NCI-H1048 (cell line): ENCODE measurements at places on chromosomes 1 and 21.

DNA sequence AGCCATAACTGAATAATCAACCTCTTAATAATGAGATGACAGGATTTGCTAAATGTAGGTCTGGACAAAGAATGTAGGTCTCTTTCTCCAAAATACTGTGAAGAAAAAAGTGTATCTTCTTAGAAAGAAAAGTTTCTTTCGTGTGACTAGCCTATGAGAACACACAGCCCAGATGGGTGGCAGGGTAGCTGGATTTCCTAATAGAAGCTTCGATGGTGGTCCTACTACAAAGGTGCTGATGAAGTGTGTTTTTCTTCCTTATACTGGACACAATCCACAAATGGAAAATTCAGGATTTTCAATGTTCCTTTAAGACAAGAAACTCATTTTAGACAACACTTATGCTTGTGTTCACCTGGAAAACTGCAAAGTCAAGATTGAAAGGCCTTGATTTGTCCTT is 90.2 kb upstream of the ZNHIT6 start:
- no peak for DNase-seq

DNA sequence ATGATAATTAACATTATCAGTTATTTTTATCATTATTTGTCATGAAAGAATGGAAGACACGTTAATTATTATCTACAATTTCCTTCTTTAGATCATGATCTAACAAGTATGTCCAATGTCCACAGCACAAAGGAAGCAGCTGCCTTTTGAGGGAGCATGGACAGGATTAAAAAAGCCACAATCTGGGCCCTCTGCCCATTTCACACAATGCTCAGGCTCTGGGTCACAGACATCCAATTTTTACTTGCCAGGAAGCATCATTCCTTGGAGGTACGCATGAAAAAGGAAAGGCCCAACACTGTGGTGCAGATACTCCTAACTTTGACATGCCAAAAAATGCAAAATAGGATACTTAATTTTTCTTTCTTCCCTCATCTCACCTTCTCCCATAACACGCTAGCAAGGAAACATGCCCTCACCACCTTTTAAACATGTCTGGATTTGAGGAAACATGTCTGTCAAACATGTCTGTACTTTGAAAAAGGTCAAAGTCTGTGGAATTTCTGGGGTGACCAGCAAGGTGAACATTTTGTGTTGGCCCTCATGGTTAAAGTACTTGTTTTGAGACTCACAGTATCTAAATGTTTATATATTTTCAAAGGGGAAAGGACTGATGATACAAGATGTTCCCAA is 40.0 kb downstream of the GADD45A start:
- DNase-seq: no peak

GRCh38 chr1:117001254-117001927 is at the start of gene CD101:
Gene CD101, plus strand, starts transcription at chr1:117001760. Its CDS starts 58 bp downstream, at chr1:117001818.
- DNase-seq: no peak

DNA sequence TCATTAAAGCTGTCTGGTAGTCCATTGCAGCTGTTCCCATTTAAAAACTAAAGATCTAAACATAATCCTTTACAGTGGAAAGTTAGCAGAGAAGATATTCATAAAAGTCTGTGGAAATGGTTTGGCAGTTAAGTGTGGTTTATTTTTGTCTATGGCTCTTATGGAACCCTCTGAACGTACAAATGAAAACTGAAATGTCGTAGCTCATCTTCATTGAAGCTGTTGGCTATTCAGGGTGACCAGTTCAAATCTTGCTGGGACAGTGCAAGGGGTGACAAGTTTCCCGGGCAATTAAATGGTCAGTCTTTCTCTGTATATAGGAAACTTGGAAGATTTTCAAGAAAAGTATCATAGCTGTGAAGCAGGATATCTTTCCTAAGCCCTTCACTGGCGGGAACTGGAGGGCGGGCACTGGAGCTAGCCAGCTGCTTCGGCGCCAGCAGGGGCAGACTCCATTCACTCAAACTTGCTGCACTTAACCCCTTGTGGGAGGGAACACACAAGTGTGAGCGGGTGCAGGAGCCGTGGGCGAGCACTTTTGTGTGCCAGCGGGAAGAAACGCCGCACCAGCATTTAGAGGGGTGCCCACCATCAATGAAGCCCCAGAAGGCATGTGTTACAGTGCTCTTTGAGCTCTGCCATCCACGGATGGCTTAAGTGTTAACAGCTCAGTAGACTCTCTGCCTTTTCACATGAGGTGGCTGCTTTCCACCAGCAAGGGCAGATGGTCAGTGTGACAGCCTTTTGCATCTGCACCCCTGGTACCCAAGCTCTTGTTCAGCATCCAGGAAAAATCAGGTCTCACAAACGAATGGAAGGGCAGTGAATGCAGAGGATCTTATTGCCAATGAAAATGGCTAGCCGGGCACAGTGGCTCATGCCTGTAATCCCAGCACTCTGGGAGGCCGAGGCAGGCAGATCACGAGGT is 232.1 kb upstream of the KAZN start:
- no peak for DNase-seq

GRCh38 chr1:40802078-40802741 is 18.6 kb downstream of the KCNQ4 start:
- DNase-seq: peak; percentile 55

GRCh38 chr1:109713636-109714035 is 1.6 kb downstream of the GSTM5 start:
- no peak for DNase-seq

- DNase-seq: no peak
Observed at GRCh38 chr1:112527266-112528010, 18.7 kb downstream of the WNT2B start.

GRCh38 chr21:21085206-21085605 is 87.0 kb downstream of the NCAM2 start:
- no peak for DNase-seq

- no peak for DNase-seq
Observed at GRCh38 chr1:211783897-211784296, 46.7 kb downstream of the LPGAT1 start.

- DNase-seq: no peak
Observed at GRCh38 chr1:18922319-18922726, 20.0 kb upstream of the ALDH4A1 start.

DNA sequence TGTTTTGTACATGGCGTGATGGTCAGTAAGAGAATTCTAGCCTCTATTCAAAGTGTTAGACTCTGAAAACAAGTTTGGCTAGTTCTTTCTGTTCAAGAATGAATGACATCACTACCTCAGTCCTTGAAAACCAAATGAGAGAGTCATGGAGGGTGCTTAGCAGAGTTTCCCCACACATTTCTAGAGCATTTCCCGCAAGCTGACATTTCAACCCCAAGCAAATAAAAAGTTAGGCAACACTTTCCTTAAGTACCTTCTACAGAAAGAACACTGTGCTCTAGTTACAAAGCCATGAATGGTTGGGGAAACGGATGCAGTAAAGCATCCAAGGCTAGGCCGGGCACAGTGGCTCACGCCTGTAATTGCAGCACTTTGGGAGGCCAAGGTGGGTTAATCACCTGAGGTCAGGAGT is 47.9 kb upstream of the SLC44A3 start:
- no peak for DNase-seq

GRCh38 chr1:162908780-162909179 is 47.8 kb upstream of the CCDC190 start:
- DNase-seq: no peak

GRCh38 chr21:39073717-39074116 is 109.5 kb downstream of the PSMG1 start:
- DNase-seq: no peak

- no peak for DNase-seq
Observed at GRCh38 chr1:212401042-212401441, 13.6 kb downstream of the PACC1 start.

- no peak for DNase-seq
Observed at GRCh38 chr1:2633936-2634491, 1.2 kb upstream of the MMEL1 start.

- DNase-seq: peak; percentile 89
Observed at GRCh38 chr1:203340112-203340790, 10.7 kb downstream of the FMOD start.
